ENCODE measurements at places on chromosomes 4 and X.

GRCh38 chr4:126137782-126138170 is 823.0 kb downstream of the FAT4 start:
- no peak for DNase-seq

GRCh38 chrX:132444936-132445335 is 43.9 kb downstream of the MBNL3 start:
- DNase-seq: no peak

DNA sequence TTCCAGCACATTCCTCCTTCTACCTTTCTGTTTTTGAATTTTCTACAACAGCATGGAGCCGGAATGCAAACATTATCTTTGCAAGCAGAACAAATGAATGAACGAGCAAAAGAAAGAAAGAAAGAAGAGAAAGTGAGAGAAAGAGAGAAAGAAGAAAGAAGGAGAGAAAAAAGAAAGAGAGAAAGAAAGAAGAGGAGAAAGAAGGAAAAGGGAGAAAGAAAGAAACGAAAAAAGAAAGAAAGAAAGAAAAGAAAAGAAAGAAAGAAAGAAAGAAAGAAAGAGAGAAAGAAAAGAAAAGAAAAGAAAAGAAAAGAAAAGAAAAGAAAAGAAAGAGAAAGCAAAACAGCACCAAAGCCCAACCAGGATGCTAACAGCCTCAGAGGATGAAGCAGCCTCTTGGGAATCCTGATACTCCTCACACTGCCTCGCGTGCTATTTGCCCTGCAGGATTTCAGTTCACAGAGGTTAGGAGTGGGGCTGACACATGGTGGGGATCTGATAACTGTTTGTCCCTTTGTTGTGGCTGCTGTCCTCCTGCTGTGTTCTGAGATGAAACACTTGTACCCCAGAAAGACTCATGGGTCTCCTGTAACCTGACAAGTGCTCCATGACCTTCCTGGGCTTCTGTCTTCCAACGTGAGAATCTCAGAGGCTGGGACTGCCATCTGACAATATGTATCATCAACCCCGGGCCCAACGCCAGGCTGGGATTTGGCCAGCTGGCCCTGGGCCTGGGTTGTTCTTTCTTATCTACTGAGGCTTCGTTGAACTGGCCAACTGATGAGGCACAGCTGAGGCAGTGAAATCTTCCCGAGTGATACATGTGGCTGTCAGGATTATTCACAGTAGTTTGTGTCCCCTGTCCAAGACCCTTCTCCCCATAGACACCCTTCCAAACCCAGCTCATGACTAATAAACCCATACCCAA is 61.0 kb downstream of the SEPSECS start:
- DNase-seq: no peak

DNA sequence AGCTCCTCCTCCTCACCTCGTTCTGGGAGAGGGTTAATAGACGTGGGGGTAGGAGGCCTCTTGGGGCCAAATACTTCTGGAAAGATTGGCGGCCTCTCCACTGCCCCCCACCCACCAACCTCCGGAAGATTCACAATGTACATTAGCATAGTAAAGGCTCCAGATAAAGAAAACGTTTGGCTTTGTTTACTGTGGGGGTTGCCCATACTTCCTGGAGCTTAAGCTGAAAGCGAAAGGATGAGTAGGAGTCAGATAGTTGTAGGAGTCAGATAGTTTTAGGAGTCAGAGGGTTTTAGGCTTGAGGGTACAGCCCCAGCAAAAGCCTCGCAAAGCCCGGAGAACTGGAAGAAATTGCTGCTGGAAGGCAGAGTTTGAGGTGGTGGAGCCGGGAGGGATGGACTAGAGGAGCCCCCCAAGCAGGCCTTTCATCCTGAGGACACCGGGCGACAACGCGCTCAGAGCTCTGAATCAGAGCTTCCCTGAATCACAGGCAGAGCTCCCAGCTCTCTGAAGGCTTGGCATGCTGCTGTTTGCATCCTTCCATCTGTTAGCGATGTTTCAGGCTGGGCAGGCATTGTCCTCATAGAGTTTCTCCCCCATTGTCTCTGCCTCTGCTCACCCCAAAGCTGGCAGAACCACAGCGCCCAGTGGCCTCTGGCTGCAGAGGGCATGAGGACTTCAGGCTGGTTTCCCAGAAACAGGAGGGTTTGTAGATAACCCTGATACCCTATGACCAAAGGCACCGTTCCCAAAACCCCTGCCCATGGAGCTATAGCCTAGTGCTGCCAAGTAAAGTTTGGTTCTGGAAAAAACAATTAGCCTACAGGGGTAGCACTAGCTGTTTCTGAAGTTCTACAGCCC is 280.7 kb downstream of the BCOR start:
- DNase-seq: no peak

- DNase-seq: no peak
These were observed at the start of gene BGN for GRCh38 chrX:153494541-153495361. TSS of gene BGN (plus strand) at chrX:153494980. CDS start at chrX:153504632, 9,652 bp downstream.

- no peak for DNase-seq
These were observed 59.0 kb downstream of the NFKB1 start for GRCh38 chr4:102560115-102560514.

DNA sequence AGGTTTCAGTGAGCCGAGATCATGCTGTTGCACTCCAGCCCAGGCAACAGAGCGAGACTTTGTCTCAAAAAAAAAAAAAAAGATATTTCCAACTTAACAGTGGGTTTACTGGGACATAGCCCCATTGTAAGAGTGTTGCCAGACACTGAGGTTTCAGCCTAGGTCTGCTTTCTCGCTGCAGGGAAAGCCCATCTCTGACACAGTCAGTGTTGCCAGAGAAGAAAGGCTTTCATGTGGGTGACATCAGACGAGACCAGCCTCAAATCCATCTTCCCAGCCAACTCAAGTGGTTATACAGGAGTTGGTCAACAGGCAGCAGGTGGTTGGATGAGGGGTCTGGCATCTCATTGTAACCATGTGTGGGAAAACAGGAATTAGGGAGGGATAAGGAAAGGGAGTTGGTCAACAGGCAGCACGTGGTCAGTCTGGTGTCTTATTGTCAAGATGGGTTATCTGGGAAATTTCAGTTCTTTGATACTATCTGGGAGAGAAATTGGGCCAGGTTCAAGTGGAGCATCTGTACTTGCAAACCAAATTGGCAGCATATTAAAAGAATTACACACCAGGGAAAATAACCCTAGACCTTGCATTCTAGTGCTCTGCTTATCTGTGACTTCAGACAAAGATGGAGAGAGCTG is 41.1 kb downstream of the NELFA start:
- no peak for DNase-seq

All from CD4-positive, alpha-beta T cell treated with Interleukin-10 for 1 hour (primary cell).